Activated CD8-positive, alpha-beta T cell treated with anti-CD3 and anti-CD28 coated beads for 36 hours (primary cell): ENCODE measurements at places on chromosomes 13 and 19. TPM values are rescaled to one million over a fixed set of nuclear protein-coding genes. Genes with fewer than 3 reads are reported as not detected.
A peak's percentile ranks its signal among the peaks of the same experiment; 100 is the strongest.

- no peak for DNase-seq
Measured at GRCh38 chr13:26185720-26186117, 36.4 kb downstream of the RNF6 start.

GRCh38 chr19:33175886-33176669 is 18.1 kb upstream of the LRP3 start:
- peak; percentile 21 for DNase-seq

ZNF221 gene
- total RNA-seq = 1.0 TPM

ZNF829 gene
- total RNA-seq = 4.9 TPM

THSD1 gene
- 0.31 TPM for total RNA-seq

- no peak for DNase-seq
Measured at GRCh38 chr13:89726690-89727435, 1620.6 kb upstream of the MIR17HG start.

DNA sequence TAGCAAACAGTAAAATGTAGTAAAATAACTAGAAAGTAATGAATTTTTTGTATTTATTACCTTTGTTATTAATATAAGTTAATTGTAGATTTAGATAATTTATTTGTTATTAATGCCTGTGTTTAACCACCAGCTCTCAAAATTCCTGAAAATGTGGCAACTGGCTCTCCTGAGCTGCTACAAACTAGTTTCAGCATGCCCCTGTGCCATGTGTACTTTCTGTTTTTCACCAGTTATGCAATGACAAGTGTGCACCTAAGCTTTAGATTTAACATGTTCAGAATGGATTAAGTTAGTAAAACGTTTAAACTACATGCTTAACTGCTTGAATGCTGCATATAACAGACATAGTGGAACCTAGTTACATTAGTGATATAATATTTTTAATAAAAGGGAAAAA is 88.1 kb downstream of the POSTN start:
- no peak for DNase-seq

PABPC3 gene
- total RNA-seq = 1.9 TPM

DNA sequence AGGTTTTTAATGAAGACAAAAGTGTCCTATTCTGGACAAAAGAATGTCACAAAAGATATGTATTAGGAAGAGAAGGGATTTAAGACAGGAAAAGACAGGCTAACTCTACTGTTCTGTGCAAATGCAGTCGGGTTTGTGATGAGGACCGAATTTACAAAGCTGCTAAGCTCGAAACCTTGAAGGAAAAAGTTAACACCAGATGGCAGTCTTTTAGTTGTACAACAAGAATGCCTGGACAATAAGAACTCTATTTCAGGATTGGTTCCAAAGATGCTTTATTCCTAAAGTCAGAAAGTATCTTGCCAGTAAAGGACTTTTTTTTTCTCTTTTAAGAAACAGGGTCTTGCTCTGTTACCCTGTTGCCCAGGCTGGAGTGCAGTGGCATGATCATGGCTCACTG is 51.1 kb downstream of the HS6ST3 start:
- no peak for DNase-seq

GRCh38 chr13:90500569-90500968 is 846.9 kb upstream of the MIR17HG start:
- DNase-seq = no peak

GRCh38 chr19:45766869-45767346 is 2.1 kb downstream of the SIX5 start:
- DNase-seq = no peak

DNA sequence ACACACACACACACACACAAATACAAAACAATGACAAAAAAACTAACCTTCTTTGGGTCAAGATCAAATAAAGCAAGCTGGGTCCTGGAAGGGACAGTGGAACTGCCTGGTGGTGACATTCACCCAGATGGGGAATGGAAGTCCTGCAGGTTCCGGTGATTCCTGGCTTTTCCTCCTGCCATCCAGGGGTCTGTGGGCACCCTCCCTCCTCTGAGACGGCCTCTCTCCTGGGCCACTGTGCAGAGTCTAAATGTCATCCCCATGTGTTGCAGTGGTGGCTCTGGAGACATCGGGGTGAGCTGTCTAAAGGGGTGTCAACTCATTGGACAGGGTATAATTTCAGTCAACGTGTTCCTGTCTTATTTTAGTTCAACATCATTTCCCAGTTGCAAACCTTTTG is 248.2 kb downstream of the ZNF536 start:
- no peak for DNase-seq

GRCh38 chr13:80430561-80430960 is 89.6 kb upstream of the SPRY2 start:
- DNase-seq = no peak

- peak; percentile 52 for DNase-seq
Measured at GRCh38 chr13:27619728-27620376, 477 bp downstream of the LNX2 start.

- DNase-seq = peak; percentile 92
Measured at GRCh38 chr19:6632002-6632621, 37.8 kb downstream of the TNFSF14 start.

DNM2 gene
- 151 TPM for total RNA-seq

- DNase-seq = no peak
Measured at GRCh38 chr13:93425411-93425810, 198.8 kb downstream of the GPC6 start.

- DNase-seq = no peak
Measured at GRCh38 chr19:7512400-7512851, 3.5 kb upstream of the ZNF358 start.

SULT2A1 gene
- total RNA-seq = not detected

DNA sequence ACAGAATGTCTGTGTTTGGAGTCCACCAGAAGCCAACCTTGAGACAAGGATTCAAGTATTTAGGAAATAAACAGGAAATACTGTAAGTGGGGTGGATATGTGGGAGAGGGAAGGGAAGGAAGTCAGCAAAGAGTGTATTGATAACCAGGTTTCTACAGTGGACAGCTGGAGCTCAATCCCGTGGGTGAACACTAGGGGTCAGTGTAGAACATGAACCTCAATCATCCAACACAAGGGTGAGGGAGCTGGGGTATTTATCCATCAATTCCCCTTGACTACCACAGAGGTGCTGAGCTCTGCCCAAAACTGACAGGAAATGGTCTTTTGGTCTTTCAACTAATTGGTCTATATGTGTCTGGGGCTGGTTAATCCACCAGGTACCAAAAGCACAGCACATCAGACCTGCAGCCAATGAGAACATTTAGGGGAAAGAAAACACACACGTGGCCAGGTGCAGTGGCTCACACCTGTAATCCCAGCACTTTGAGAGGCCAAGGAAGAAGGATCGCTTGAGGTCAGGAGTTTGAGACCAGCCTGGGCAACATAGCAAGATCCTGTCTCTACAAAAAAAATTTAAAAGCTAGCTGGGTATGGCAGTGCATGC is 5.6 kb upstream of the SYDE1 start:
- DNase-seq = peak; percentile 83

DNA sequence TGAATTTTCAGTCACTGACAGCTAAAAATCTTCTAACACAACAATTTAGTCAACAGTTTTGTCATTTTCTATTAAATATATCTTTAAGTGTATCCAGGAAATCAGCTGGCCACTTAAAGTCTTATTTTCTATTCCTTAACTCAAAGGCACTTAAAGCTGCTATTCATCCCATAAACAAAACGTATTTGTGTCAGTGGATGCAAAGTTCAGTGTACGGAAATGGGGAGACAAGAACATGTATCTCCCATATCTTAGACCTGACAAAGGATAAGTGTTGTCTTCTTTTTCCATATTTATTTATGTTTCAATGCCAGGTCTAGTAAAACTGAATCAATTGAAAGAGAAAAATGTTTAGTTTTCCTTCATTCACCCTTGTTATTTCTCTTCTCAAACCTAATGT is 409.8 kb upstream of the KLHL1 start:
- no peak for DNase-seq

FGF21 gene
- total RNA-seq = not detected

DNA sequence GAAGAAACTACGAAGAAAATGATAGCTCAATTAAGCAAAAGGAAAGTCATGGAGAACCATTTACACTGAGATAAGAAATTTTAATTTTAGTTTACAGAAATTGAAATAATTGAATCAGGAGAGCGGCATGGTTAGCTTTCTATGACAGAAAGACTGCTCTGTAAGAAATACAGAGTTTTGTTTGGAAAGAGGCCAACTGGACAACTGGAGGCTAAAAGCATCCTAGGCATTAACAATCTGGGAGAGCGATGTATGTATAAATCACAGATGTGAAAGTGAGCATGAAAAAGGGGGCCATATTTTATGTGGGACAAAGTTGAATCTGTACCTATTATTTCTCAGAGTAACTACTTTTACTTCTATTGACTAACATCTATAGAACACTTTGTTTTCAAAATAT is 1608.8 kb upstream of the PCDH20 start:
- no peak for DNase-seq
